A549 (cell line): ENCODE measurements at places on chromosomes 4 and X.

DNA sequence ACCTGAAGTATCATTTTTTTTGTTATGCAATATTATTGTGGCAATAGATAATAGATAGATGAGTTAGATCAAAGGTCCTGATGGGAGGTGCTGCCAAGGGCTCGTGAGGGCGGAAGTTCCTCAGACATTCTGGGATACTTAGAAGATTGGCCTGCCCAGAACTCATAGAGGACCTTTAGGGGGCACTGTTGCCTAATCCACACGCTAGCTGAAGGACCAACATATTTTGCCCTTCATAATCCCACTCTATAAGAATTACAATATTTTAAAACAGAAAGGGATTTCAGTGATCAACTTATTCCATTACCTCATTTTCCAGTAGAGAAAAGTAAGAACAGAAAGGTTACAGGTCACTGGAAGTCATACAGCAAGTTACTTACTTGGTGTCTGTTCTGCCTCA is 22.9 kb upstream of the COX7B2 start:
- no peak for DNase-seq

DNA sequence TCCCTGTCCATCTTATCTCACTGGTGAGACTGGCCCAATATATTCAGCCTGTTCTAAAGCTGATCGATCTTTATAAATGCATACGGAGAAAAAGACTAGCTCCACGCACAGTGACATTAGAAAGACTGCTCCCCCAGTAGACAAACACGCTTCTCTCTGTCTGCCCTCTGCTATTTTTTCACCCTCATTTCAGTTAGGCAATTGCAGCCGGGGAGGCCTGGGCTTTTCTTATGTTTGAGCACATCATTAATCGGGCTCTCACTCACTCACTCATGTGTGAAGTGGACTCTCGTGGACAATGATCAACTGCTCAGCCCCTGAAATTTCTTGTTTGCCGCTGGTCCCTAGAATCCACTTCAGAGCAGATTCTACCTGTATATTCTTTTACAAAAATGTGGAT is 824.7 kb upstream of the TENM3 start:
- no peak for DNase-seq

DNA sequence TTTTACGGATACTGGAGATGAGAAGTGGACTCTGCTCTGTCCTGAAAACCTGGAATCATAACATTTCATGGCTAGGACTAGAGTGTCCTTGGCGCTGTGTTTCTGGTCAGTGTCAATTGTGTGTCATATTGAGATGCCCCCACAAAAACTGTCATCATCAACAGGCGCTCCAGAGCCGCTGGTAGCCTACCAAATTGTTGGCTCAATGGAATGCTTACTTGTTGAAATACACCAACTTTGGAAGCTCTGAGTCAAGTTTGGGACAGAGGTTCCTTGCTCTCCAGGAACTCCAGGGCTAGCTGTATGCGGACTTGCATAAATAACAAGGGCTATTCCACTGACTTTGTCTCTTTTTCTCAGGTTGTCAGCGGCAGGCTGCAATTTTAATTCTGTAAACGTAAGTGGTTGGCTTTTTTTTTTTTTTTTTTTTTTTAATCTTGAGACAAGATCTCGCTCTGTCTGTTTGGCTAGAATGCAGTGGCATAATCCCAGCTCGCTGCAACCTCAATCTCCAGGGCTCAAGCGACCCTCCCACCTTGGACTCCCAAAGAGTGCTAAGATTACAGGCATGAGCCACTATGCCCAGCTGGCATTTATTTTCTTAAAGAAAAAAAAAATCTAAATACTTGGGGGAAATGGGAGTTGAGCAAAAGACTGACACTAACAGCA is 871 bp upstream of the HPGD start:
- DNase-seq = peak; percentile 21

- DNase-seq = no peak
These were observed 7.4 kb downstream of the UVSSA start for GRCh38 chr4:1354136-1354982.

DNA sequence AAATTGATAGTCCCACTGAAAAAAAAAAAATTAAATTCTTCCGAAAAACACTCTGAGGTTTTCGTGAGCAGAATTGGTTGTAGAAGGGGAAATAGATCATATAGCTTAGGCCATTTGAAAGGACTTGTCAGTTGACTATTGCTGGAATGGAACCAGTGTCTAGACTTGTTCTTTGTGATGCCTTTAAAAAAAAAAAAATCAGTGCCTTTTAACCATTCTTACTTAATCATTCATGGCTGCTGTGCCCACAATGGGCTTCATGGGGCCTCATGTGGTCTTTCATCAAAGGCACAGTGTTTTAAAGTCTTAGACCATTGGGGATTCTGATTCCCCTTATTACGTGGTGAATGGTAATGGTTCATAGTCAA is 139.3 kb downstream of the AFF1 start:
- DNase-seq = no peak

DNA sequence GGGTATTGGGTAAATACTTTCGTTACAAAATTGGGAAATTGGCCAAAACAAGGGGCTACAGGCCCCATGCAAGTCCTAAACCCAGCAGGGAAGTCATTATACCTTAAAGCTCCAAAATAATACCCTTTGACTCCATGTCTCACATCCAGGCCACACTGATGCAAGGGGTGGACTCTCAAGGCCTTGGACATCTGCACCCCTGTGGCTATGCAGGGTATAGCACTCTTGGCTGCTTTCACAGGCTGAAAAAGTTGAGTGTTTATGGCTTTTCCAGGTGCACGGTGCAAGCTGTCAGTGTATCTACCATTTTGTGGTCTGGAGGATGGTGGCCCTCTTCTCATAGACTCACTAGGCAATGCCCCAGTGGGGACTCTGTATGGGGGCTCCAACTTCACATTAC is 326.5 kb downstream of the TEX13C start:
- no peak for DNase-seq

DNA sequence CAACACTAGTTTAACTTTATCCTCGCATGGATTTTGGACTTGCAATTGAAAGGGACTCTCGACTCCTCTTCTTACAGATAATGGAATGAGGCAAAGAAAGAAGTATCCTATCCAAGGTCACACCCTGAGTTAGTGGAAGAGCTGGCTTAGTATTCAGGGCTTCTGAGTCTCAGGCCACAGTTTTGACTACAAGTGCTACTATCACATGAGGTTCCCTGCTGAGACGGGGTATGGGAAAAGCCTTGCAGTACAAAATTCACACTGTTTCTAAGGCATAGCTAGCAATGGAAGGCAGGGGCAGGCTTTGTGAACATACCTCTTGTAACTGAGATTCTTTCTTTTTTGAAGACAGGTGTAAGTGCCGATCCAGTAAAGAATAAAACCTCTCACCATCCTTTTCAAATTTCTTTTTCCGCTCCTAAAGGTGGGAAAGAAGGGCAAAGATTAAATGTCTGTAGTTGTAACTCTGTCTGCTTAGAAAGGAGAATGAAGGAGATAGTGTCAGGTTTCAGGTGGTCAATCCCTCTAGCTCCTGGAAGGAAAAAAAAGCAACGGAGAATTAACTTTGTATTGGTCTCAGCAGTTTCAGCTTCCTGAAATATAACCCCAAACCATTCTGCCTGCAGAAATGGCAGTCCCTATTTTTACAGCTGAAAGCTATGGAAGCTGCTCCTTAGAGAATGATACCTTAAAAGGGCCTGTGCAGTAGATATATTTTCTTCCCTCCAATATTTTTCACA is 199.0 kb downstream of the OPHN1 start:
- no peak for DNase-seq

DNA sequence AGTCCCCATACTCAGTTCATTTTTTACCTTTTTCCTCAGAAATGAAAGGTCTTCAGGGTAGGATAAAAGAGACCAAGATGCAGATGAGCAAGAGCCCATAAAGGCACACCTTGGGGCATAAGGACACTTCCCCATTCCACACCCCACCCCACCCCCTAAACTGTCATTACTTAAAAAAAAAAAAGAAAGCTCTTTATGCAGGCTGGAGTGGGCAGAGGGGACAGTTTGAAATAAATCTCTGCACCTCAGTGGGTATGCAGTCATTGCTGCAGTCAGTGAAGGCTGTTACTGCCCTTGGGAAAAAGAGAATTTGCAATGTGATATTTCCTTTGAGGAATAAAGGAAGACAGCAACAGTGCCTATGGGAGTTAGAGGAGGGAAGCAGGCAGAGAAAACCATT is 137.5 kb downstream of the ANK2 start:
- DNase-seq = no peak

GRCh38 chrX:155662282-155662681 is 49.5 kb upstream of the TMLHE start:
- DNase-seq = no peak

DNA sequence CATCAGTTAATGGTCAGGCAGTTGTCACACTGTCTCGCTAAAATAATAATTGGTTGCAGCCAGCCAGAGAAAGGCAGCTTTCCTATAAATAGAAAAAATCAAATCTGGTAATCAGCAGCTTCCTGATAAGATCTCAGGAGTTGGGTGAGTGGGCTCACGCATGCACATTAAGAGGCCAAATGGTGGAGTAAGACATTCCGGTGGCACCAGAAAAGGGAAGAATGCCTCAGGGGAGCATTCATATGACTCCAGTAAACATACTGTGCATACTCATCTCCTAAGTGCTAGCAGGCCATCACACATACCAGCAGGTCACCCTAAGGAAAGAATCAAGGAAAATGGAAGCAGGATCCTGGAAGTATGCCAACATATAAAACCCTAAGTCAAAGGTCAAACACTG is 40.1 kb downstream of the UGT2B15 start:
- no peak for DNase-seq

GRCh38 chr4:94352163-94352562 is 9.5 kb upstream of the HPGDS start:
- DNase-seq = no peak

GRCh38 chrX:119482481-119483480 is 14.5 kb downstream of the SLC25A5 start:
- peak; percentile 80 for DNase-seq

DNA sequence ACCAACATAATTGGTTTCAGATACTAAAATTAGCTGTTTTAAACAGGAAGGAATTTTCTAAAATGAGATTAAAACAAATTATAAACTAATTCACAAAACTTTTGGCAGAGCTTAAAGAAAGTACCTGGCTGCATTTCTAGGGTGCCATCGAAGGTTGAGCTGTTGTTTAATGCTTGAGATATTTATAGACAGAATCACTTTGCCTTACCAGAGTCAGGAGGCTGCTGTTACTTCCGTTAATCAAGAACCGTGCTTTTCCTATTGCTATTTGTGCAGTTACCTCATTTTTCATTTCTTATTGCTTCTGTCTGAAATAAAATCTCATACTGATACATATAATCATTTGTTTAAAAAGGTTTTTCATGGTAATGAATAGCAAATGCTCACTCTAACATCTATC is 242.9 kb downstream of the TECRL start:
- DNase-seq = no peak

GRCh38 chr4:184357165-184357564 is 117.2 kb downstream of the IRF2 start:
- no peak for DNase-seq

GRCh38 chr4:20074450-20074849 is 177.3 kb upstream of the SLIT2 start:
- no peak for DNase-seq

GRCh38 chrX:149720021-149720689 is 8.3 kb downstream of the MAGEA11 start:
- no peak for DNase-seq

- no peak for DNase-seq
These were observed 332.4 kb downstream of the SLC7A11 start for GRCh38 chr4:137909529-137910309.

- peak; percentile 74 for DNase-seq
These were observed 6.0 kb downstream of the FRG2 start for GRCh38 chr4:190020790-190021717.

GRCh38 chrX:69961365-69962072 is 88.2 kb downstream of the AWAT2 start:
- no peak for DNase-seq

DNA sequence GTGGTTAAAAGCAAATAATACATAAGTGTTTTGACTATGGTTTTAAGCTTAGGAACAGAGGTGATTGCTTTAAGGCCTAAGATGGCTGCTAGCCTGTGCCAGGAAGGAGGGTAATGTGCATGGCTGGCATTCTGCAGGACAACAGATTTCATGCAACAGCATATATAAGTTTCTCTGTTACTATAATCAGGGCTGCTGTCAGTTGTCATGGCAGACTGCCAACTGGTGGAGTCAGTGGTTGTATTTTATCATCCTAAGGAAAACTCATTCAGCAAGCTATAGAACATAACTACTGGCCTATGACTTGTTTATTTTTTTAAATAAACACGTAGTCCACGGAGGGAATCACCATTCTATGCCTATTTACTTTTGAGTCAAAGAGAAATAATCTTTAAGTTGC is 77.7 kb upstream of the DCAF8L1 start:
- no peak for DNase-seq

DNA sequence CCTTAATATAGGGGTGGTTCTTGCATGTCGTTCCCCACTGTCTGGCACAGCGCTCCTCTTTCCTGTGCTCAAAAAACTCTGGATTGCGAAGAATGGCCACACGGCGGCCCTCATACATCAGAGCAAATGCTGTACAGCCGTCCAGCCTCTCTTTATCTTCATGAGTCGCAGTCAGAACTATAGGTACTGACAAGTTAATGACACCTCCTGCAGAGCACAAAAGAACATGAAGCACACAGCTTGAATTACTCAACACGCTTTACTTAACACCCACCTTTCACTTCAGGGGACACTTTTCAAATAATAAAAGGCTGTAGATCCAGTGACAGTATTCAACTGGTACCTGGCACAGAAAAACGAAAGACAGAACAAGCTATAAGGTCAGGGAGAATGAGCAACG is 65.3 kb downstream of the PAPSS1 start:
- no peak for DNase-seq

DNA sequence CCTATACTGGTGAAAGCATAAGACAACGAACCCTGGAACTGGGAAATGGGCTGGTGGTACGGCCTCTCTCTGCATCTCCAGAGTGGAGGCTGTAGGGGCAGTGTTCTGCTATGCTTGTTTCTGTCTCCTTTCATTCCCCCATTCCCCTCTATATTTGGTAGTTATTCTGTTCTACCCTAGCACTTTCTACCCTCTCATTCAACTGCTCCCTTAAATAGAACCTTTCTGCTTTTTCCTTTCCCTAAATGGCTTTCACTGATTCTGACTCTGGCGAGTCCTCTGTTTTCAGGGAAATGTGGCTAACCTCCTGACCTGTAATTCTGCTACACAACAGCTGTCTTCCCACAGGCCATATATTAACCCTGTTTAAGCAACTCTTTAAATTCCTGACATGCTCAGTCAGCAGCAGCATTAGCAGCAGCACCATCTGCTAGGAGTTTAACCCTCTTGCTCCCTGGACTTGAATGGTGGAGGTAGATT is 94.2 kb downstream of the CXCL13 start:
- DNase-seq = peak; percentile 47
